ENCODE measurements at places on chromosomes 6 and 20.

GRCh38 chr6:79005024-79005423, 73.0 kb downstream of the PHIP start:
- no peak for DNase-seq

DNA sequence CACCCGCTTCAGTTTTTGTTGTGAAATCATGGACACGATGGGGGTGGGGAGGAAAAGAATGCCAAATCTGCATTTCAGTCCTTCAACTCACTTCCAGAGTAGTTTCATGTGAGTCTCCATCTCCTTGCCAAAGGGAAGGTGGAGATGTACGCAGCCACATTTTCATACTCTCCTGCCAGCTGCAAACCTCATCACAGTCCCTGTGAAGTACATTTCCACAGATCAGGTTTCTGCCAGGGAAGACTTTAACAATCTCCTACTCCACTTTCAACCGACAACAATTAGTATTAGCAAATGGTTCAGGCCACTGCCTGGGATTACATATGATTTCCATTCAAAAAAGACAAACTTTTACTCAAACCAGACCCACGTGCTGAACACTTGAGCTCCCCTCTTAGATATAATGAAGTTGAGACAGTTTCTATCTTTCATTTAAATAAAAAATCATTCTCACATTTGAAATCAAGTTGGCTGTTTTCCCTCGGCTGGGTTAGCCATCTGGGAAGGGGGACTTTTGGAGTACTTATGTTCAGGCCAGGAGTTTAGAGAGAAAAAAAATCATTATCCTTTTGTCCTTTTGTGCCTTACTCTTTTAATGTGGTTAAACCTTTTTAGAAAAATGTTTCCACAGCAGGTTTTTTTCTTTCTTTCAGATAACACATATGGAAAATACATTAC, 51.0 kb upstream of the CEP162 start:
- no peak for DNase-seq

DNA sequence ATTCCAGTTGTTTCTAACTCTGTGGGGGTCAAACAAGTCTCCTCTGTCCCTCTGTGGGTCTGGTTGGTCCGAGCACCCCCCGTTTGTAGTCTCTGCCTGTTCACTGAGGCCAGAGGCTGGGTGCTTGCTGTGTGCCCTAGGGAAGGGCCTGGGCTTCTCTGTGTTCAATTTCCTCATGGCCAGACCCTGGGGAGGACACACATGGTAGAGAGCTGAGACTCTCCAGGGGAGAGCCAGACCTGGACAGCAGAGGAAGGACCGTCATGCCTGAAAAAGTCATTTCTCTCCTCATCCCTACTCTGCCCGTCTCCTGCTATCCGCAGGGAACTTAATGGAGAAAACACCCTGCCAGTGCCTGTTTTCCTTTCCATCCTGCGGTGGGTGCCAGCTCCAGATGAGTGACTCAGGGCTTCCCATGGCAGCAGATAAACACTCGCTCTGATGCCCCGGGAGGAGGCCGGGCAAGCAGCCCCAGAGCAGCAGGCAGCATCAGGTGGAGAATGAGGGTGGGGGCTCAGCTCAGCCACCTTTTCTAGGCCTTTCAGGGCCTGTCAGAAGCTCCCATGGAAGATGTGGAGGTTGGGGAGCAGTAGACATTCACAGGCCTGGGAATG, 51.9 kb downstream of the SNAI1 start:
- DNase-seq: no peak

DNA sequence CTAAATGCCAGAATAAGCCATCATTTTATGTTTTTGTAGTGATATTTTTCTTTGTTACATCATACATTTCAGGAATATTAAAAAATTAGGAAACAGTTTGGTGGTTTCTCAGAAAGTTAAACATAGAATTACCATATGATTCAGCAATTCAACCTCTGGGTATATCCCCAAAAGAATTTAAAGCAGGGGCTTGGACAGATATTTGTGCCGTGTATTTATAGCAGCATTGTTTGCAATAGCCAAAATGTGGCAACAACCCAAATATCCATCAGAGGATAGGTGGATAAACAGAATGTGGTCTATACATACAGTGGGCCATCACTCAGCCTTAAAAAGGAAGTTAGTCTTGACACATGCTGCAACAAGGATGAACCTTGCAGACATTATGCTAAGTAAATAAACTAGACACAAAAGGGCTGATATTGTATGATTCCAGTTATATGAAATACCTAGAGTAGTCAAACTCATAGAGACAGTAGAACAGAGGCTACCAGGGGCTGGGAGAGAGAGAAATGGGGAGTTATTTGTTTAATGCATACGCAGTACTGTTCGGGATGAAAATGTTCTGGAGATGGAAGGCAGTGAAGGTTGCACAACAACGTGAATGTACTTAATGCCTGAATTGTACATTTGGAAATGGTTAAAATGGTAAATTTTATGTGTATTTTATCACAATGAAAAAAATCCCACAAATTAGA, 18.9 kb upstream of the TRAF3IP2 start:
- DNase-seq: no peak

DNA sequence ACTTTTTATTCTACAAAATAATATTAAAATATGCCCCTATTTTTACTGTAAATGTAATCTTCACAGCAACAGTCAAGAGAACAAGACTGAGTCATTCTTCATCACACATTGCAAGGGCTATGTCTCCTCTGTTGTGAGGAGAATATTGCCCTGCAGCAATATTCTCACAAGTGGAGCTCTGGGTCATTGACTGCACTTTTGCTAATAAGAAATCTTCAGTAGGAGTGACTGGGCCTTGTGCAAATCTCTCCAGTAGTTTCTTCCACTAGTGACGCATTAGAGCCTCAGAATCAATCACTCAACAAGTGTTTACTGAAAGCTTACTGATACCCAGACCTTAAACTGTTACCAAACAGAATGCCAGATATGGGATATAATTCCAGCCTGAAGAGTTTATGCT, 49.1 kb downstream of the LAMA2 start:
- DNase-seq: no peak
